ENCODE measurements at places on chromosomes 13 and 19.
A peak's percentile ranks its signal among the peaks of the same experiment; 100 is the strongest.

GRCh38 chr19:7177926-7178325 lies 108.4 kb downstream of the ZNF557 start:
- DNase-seq, result no peak

DNA sequence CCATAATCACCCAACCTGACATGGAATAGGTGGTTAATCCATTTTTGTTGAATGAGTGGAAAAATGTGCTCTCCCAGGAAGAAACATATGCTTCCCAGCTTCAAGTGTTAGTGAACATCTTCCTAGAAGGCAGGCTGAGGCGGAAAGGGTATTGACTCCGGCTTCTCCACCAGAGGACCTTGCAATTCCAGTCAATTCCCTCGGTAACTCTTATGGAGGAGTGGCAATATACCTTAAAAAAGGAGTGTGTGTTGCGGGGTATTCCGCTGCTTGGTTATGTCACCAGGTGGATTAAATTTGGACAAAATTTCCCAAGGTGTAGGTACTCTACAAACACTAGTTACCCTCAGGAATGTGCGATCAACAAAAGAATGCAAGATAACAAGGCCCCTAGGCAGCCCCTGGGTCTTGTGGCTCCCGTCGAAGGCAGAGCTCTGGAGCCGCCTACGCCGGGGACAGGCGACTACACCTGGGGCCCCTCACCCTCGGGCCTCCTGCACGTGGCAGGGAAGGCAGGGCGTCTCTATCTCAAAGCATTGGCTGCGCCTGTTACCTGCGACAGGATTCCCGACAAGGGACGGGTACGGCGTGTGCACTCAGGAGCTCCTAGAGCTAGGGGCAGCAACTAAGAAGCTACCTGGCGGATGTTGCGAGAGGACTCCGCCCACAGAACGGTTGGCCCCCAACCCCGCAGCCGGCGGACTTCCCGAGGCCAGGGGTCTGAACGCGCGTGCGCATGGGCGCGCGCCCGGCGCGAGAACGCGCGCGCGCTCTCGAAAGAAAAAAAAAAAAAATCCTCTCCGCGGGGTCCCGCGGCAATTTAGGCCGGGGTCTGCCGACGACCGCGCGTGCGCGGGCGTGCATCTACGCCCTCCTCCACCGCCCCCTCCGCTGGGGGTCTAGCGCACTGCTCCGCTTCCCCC lies at the start of gene WDR87:
WDR87 (minus strand) TSS at position 649 of the 923 bp plus-strand sequence. CDS start 8,355 bp downstream, outside the sequence.
- peak; percentile 27 for DNase-seq

GRCh38 chr13:111111376-111111937 lies 3.7 kb upstream of the ARHGEF7 start:
- no peak for DNase-seq

GRCh38 chr19:14479975-14480699 lies 5.0 kb upstream of the PTGER1 start:
- peak; percentile 54 for DNase-seq

GRCh38 chr13:32059511-32059984 lies 28.0 kb downstream of the FRY start:
- no peak for DNase-seq

DNA sequence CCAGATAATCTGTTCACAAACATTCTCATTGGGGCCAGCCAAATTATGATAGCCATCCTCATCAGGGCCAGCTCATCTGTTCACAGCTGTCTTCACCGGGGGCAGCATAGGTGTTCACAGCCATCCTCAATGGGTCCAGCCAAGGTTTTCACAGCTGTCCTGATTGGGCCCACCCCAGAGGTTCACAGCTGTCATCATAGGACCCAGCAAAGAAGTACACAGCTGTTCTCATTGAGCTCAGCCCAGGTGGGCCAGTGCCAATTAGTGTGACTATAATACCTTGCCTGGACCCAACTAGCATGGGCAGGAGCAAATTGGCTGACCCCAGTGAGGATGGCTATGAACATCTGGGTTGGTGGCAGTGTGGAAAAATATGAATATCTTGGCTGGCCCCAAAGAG lies 1166.0 kb downstream of the UQCRFS1 start:
- no peak for DNase-seq

DNA sequence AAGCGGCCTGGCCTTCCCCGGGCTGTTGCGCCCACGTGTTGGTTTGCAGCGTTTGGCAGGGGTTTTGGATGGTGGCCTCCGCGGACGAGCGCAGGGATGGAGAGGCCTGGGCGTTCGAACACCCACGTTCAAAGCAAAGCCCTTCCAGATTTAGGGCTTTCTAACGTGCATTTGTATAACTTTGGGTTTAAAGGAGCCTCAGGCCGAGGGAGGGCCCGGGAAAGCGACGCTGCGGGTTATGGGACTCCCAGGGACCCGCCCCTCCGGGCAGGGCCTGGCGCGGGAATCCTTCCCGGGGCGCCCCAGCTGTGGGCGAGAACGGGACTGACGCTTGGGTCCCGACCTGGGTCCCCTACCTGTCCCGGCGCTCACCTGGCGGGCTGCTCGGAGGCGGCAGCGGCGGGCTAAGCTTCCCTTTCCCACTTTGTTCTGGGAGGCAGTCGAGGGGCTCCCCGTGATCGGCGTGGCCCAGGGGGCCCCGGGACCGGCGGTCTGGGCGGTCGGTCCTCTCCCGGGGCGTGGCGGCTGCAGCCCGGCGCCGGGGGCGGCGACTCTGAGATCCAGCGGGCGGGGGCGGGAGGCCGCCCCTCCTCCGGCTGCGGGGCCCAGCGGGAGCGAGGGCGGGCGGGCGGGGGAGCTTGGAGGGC lies at the start of gene FBXO17:
FBXO17 (minus strand) TSS at position 529 of the 647 bp plus-strand sequence. CDS start 25,423 bp downstream, outside the sequence.
- DNase-seq, result no peak

GRCh38 chr19:43883864-43884263 lies 51.2 kb downstream of the ZNF45 start:
- no peak for DNase-seq

- DNase-seq, result no peak
Measured at GRCh38 chr13:84844473-84844872, 954.7 kb downstream of the SLITRK6 start.

DNA sequence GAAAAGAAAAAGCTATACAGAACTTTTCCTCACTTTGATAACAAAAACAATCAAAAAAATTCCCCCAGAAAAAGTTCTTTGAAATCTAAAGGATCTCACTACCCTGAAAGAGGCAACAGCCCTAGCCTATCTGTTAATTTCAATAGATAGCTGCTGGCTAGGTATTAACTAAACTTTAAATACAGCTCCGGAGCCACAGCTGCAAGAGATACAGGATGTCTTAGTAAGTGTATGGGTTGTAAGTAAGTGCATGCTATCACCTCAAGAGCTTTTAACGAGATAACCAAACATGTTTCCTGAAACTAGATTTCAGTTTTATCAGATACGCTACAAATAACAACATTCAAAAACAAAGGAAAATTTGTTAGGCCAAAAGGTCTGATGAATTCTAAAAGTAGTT lies 148.4 kb downstream of the KLF12 start:
- DNase-seq, result no peak

DNA sequence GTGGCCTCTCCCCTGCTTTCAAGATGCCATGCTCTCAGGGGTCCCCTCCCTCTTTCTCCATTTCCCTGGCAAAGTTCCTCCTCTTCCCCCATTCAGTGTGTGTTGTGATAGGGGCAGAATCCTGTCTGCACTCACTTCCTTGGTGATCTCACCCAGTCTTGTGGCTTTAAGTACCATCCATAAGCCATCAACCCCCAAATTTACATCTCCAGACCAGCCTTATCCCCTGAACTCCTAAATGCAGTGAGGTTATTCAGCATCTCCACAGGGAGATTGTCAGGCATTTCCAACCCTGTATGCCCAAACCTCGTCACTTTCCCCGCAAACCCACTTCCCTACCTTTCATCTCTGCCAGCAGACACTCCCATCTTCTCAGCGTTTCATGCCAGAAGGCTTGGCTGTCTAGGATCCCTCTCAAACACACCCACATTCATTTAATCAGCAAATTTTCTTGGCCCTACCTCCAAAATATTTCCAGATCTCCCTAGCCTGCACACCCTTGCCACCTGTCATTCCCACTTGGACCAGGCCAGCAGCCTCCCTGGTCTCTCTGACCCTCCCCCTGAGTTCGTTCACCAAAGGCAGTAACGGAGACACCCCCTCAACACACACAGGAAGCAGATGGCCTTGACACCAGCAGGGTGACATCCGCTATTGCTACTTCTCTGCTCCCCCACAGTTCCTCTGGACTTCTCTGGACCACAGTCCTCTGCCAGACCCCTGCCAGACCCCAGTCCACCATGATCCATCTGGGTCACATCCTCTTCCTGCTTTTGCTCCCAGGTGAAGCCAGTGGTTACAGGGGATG lies at the start of gene HCST:
HCST (plus strand) TSS at position 676 of the 808 bp plus-strand sequence; CDS start at position 741, 65 bp downstream.
- no peak for DNase-seq

GRCh38 chr13:30773561-30773960 lies 38.2 kb downstream of the ALOX5AP start:
- no peak for DNase-seq

DNA sequence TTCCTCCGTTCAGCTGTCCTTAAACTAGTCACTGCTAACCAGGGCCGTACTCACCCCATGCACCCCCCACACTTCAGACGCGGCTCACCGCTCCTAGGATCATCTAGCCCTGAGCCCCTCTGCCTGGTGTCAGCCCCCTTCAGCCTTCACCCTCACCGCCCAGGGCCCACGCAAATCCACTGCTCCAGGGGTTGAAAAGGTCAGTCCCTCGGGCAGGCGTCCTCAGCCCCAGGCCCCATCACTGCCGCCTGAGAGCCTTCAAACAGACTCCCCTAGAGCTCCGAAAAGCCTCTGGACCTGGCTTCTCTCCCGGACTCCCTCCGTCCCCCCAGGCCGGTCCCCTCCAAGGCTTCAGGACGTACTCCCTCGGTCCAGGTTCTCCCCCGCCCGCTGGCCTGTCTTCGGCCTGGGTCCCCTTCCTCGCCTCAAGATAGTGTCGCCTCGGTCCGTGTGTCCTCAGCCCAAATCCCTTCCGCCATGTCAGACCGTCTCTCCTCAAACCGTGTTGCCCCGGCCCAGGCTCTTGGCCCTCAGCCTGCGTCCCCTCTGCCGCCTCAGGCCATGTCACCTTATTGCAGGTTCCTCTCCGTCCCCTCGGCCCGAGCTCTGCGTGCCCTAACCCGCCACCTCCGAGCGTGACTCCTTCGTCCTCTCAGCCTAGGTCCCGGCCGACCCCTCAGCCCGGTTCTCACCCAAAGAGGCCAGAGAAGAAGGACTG lies 553 bp downstream of the NAPA start:
- DNase-seq, result no peak

- no peak for DNase-seq
Measured at GRCh38 chr19:50646074-50646807, 3.0 kb upstream of the C19orf81 start.

DNA sequence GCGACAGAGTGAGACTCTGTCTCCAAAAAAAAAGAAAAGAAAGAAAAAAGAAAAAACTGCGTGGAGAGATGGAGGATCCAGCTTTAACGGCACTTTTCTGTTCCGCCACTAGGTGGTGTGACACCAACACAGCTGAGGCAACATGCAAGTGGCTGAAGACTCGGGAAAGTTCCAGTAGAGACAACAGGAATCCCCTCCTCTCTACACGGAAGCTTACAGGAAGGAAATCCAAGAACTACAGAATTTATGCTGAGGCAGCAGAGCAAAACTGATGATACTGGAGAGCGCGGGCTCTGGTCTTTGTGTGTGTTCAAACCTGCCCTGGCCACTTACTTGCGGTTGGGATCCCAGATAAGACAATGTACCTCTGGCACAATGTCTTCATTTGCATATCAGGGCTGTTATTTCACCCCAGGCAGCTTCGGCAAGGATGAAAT lies 9.9 kb downstream of the RANBP3 start:
- peak; percentile 62 for DNase-seq

DNA sequence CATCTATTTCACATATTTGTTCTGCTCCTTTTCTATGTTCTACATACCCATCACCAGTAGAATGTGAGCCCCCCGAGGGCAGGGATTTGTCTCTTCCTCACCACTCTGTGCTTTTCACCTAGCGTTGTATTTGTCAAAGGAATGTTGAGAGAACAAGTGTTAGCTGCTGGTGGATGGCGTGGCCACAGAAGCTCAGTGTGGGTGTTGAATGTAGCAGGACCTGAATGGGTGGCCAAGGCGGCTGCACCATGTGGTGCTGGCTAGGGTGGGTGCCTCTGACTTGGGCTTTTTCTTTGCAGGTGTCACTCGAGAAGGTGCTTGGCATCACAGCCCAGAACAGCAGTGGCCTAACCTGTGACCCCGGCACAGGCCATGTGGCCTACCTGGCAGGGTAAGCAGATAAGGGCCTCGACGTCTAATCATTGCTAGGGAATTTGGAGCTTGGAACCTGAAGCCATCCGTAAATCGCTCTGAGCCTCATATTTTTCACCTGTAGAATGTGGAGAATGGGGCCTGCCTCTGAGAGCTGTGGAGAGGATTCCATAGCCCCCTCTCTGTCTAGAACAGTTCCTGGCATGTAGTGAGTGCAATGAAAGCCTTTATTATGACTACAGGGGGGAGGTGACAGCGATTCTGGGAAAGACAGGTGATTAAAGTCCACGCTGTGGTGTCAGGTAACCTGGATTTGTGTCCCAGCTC lies 3.9 kb downstream of the WDR62 start:
- no peak for DNase-seq

- DNase-seq, result peak; percentile 74
Measured at GRCh38 chr19:16283210-16284061, 41.2 kb upstream of the KLF2 start.

DNA sequence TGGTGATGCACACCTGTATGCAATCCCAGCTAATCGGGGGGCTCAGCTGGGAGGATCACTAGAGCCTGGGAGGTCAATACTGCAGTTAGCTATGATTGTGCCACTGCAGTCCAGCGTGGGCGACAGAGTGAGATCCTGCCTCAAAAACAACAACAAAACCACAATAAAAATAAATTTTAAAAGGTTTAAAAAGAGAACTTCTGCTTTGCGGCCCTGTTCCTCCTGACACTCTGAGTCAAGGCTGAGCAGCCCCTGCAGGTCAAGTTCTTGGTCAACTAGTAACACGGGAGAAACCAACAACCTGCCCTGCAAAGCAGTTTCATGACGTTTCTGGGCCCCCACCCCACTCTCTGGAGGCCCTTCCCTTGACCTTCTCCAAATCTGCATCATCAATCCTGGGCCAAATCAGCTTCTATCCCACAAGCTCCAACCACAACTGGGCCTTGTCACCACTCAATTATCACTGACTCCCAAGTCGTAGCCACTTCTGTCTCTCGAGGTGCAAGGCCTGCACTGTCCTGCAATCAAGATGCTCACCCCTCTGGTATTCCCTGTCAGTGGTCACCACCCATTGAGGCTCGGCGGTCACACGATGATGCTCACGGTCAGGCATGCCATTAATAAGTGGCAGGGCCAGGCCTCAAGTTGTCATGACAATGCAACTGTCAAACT lies 7.5 kb downstream of the ELAVL1 start:
- no peak for DNase-seq

- DNase-seq, result no peak
Measured at GRCh38 chr19:40253611-40254092, 27.2 kb upstream of the CCNP start.

- DNase-seq, result no peak
Measured at GRCh38 chr13:98478189-98479129, 98.4 kb downstream of the STK24 start.

DNA sequence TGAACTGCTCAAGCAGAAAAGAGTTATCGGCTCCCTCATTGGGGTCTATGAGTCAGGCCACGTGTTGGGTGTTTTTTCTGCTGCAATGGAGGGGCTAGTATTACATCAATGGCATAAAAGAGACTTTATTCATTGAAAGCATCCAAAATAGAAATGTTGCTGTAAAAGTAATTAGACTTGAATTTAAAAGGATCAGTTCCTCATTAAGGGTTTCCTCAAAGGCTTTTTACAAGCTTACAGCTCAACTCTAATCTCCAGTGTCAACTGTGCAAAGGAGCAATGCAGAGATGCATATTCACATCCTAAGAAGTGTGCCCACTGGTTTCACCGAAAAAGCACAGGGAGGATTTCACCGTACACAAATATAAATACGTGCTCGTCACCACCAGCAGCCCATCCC lies 300.3 kb downstream of the FOXO1 start:
- DNase-seq, result no peak

GRCh38 chr19:13806728-13807127 lies 11.5 kb downstream of the ZSWIM4 start:
- DNase-seq, result no peak
